K562 (cell line): ENCODE measurements at places on chromosomes 3 and 15. TPM values are rescaled to one million over a fixed set of nuclear protein-coding genes. Genes with fewer than 3 reads are reported as not detected.

GRCh38 chr3:158802409-158803268, 785 bp downstream of the MFSD1 start:
- peak; percentile 52 for DNase-seq

- no peak for DNase-seq
These were observed 457.4 kb downstream of the SHQ1 start for GRCh38 chr3:72390841-72391240.

GRCh38 chr3:19485267-19485666, 337.0 kb downstream of the KCNH8 start:
- no peak for DNase-seq

DNA sequence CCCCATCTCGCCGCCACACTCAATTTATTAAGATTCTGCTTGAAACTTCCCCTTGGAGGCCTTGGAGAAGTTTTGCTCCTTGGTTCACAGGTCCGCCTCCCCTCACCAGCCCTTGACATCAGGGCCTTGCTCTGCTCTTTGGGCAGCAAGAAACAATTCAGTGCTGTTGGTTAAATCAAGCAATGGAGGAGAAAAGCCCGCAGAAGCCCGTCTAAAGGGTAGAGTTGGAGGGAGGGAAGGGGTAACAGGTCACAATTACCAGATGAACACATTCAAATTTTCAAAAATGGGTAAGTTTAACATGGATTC, 429 bp downstream of the PARP9 start:
- no peak for DNase-seq

DNA sequence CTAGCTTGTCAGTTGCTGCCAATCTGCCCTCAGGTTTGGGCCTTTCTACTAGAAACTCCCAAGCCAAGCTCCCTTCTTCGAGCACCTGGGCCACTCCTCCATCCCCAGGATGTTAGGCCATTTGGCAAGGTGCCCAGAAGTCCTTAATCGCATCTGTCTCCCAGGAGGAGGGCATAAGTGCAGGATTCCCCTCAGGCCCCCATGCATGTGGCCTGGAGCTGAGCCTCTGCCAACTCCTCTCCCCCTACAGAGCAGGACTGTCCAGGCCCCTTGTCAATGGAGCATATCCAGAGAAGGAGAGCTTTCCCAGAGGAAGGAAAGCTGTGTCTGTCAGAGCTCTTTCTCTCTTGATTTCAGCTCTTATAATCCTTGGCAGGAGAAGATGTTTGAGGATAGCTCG, 182.6 kb upstream of the ROPN1 start:
- no peak for DNase-seq

DNA sequence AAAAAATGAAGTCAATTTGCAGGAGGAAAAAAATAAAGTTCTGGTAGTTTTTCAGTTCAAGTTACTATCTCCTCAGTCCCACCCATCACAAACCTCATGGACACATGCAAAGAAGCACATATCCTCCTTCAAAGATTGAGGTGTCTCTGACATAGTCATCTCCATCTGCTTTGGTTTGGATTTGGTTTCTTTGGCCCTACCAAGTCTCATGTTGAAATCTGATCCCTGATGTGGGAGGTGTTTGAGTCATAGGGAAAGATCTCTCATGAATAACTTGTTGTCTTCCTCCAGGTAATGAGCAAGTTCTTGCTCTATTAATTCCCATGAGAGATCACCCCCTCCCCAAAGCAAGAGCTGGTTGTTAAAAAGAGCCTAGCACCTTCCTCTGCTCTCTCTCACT, 446.8 kb downstream of the IGSF11 start:
- no peak for DNase-seq

DNA sequence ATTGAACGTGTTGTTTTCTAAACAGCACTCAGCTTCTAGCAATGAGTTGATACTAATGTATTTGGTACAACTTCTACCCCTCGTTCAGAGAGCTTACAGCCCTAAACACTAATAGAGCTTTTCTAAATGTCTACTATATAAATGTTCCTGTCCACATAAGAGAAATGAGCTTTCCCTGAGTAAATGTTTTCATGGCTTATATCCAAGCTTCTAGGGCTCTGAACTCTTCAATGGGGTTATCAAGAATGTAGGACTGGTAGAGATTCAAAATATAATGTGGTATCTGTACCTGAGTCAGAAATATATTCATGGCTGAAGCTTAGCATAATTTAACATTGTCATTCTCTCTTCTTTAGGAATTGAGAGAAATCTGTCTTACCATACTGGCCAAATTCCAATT, 73.4 kb downstream of the SERPINI1 start:
- DNase-seq, result no peak

- no peak for DNase-seq
These were observed 3.7 kb downstream of the EPHB1 start for GRCh38 chr3:134798681-134799311.

- peak; percentile 81 for DNase-seq
These were observed 46.2 kb downstream of the C3orf38 start for GRCh38 chr3:88195951-88196434.

GRCh38 chr15:33068511-33068990, 126.0 kb downstream of the FMN1 start:
- no peak for DNase-seq

- no peak for DNase-seq
These were observed 6.2 kb downstream of the STIMATE start for GRCh38 chr3:52891164-52891563.

- DNase-seq, result no peak
These were observed 89.6 kb upstream of the SNRK start for GRCh38 chr3:43196721-43197120.

- DNase-seq, result no peak
These were observed 112.4 kb upstream of the STT3B start for GRCh38 chr3:31420311-31420710.

DNA sequence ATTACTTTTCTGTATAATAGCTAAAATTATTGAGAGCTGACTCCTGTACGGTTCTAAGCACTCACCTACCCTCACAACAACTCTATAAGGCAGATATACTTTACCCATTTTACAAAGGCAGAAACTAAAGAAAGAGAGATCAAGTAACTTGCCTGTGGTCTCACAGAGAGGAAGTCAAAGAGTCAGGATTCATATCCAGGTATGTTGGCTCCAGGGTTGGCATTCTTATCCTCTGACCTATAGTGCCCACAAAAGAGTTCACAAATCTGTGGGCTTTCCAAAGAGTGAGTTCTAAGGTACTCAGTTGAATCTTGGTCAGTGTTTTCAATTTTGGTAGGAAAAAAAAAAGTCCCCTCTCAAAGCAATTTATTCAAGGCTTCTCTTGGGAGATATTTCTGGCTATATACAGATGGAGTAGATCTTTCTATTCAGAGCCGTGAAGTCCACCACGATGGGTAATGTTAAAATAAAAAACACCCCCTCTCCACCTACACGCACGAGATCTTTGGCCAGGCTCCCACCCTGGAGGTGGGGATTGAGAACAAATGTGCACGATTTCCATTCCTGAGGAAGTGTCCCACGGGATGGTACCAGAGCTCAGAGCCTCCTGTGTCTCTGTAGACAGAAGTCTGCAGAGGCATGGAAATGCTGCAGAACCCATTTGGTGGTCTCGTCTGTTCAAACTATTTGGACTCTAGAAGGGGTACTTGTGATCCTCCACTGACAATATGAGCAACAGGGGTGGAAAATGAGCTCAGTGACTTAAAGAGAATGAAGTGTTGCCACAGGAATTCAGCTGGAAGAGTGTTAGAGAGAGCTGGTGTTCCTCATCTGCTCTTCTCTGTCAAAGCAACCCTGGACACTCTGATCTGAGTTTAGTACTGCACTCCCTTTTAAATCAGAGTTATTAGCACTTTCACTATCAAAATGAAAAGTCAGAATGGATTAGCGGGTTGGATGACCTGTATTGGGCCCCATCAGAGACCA, 212.1 kb upstream of the EIF1B start:
- no peak for DNase-seq

GRCh38 chr3:136281966-136282520, 31.9 kb downstream of the PCCB start:
- no peak for DNase-seq

GRCh38 chr15:29880341-29880740, 58.1 kb upstream of the TJP1 start:
- no peak for DNase-seq

DNA sequence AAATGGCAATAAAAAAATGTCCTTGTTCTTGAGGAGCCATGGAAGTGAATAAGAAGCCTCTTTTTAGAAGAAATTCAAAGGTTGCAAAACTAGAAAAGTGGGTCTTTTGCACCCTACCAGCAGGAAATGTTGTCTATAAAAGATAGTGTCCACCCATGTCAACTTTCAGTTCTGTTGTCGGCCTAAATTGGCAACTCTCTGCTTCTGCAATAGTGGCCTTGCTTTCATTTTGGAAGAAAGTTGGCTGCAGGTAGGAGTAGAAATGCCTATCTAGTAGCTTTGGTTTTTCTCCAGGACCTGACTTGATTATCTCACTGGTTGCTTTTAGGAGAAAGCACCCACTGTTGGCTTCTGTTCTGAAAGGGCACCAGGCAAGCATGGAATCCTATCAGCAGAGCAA, 85.4 kb downstream of the TMEM108 start:
- DNase-seq, result no peak

DNA sequence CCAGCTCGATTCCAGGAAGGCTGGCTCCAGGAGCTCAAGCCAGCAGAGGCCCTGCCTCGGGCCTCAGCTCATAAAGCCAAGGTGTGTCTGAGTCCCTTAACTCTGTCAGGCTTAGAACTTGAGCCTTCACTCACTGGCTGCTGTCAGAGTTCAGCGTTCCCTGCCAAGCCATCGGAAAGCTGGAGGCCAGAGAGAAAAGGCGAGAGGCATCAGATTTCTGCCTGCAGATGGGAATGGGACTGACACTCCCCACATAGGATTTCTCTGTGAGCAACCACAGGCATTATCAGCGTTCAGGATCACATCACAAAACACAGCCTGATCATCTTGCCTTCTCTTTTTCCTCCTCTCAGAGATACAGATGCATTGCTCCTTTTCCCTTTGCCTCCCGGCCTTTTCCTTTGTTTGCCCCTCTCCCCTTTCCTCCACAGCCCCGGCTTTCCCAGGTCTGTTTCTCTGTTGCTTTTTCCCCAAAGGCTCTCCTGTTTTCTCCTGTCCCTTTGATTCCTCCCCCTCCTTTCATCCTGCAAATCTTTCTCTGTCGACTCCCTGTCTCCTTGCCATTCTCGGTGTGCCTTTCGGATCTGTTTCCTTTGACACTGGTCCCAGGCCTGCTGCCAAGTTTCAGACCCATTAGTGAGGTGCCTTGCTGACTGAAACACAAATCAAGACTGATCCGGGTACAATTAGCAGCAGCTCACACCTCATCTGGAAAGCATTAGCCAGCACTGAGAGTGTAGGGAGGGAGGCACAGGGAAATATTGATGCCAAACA, 44.5 kb upstream of the BOC start:
- no peak for DNase-seq

- no peak for DNase-seq
These were observed 266.0 kb downstream of the EPHA3 start for GRCh38 chr3:89373434-89373833.

GRCh38 chr15:89115547-89115946, 27.3 kb downstream of the ABHD2 start:
- DNase-seq, result no peak

GRCh38 chr15:50049871-50050270, 69.2 kb downstream of the ATP8B4 start:
- DNase-seq, result no peak

DNA sequence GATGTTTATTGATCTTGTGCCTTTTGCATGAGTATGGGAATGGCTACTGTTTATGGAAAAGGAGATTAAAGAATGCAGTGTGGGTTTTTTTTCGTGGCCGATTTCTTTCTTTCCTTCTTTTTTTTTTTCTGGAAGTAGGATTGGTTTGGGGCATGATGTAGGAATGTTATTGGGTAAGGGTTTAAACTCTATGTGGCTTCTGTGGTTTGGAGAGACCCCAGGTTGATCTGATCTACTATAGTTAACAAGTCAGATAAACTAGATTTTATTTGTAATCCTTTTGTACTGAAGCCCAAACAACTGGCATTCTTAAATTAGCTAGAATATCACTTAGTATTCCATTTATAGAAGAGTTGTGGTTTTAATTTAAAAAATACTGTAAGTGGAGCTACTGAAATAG, 304.8 kb downstream of the LPP start:
- DNase-seq, result no peak

RPS27L gene
- total RNA-seq, result 94.4 and 115 TPM in 2 replicates

ZNF774 gene
- total RNA-seq, result 1.2 and 3.0 TPM in 2 replicates

KNG1 gene
- total RNA-seq, result 0.07 and 0.09 TPM in 2 replicates

SNX33 gene
- 14.1 and 14.8 TPM in 2 replicates for total RNA-seq
